ENCODE measurements at places on chromosomes 5 and 9. TPM values are rescaled to one million over a fixed set of nuclear protein-coding genes. Genes with fewer than 3 reads are reported as not detected.
A peak's percentile ranks its signal among the peaks of the same experiment; 100 is the strongest.

GRCh38 chr9:103183701-103184171, 188.6 kb downstream of the CYLC2 start:
- DNase-seq: peak; percentile 42

DNA sequence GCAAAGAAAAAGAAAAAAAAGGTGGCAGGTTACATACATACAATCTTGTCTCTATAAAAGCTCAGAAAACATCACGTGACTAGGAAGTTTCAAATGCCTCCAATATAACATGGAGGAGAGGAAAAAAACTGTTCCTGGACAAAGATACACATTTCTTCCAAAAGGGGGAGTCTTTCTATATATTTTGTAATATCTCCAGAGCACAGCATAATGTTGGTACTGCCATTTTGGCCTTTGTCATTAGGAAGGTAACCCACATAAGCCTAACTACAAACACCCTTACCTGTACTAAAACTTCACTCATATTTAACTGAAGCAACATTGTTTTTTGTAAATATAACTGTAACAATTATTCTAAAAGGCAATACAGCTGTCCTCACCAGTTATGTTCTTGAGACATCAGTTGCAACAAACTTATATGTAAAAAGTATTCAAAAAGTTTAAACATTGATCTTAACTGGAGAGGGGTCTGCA, 1.2 kb upstream of the BTF3 start:
- DNase-seq: peak; percentile 81

GRCh38 chr5:125408448-125409233, 662.2 kb upstream of the ZNF608 start:
- DNase-seq: peak; percentile 18

DNA sequence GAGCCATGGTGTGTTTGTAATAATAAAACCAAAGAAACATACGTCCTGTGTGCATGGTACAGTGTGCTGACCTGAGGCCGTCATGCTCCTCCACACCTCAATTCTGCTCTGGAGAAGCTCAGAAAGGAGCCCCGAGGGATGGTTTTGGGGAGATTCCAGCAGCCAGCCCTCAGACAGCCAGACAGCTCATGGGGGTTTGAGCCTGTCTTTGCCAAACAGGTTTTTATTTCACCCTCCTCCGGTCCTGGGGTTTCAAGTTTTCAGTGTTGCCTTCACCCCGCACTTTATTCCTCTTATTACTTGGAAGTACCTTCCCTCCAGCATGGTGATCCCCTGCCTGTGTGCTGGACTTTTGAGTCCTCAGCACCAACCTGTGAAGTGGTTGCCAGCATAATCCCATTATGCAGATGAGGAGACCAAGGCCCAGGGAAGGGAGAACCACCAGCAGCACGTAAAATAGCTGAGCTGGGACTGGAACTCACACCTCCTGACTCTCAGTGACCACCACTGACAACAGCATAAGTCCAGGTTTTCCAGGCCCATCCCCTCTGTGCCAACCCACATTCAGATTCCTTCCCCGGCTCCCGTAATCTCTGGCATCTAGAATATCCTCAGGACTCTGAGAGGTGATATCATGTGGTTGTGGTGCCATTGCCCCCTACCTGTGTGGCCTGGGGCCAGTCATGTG, 35.1 kb downstream of the TGFBI start:
- DNase-seq: no peak

DNA sequence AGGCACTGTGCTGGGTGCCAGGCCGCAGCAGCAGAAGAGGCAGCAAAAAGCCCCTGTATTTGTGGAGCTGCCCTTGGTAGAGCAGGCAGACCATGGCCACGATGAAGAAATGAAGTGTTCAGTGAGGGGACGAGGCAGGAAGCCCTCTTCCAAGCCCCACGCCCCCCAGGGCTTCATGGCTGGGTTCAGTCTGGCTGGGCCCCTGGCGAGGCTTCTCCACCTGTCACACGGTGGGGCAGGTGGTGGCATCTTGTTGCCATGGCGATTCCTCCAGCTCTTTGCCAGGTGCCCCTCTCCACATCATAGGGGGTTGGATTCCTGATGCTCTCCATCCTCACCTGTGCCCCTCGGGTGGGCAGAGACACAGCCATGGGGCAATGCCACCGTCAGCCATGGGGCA, 21.5 kb downstream of the ADGRD2 start:
- DNase-seq: no peak

- no peak for DNase-seq
Measured at GRCh38 chr9:18688581-18689565, 214.9 kb downstream of the ADAMTSL1 start.

DNA sequence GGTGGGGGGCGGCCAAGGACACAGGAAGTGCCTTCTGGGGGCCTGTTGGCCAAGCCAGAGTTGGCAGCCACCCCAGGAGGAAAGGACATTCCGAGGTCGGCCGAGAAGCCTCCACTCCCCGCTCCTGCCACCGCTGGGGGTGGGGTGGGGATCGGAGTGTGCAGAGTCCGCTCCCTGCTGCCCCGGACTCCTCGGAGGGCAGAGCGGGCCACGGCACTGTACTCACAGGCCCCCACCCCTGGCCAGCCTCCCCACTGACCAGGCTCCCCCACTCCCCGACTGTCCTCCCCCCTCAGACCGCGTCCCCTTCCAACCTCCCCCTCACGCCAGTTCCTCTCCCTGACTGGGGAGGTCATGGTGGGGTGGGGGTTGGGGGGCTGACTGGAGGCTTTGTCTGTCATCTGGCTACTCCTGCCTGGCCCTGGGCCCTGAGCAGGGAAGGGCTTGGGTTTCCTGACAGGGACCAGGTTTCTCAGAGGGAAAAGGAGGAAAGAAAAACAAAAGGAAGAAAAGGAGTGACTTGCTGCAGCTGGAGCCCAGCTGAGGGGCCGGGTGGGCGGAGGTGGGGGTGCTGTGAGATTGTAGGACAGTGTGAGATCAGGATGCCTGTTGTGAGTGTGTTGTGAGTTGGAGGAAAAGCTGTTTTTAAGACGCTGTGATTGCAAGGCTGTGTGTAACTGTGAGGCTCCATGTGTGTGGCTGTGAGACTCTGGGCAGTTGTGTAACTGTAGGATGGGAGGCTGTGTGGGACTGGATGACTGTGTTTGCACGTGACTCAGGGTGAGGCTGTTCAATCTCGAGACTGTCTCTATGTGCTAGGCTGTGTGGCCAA, 29.7 kb downstream of the CNTFR start:
- DNase-seq: peak; percentile 69

DNA sequence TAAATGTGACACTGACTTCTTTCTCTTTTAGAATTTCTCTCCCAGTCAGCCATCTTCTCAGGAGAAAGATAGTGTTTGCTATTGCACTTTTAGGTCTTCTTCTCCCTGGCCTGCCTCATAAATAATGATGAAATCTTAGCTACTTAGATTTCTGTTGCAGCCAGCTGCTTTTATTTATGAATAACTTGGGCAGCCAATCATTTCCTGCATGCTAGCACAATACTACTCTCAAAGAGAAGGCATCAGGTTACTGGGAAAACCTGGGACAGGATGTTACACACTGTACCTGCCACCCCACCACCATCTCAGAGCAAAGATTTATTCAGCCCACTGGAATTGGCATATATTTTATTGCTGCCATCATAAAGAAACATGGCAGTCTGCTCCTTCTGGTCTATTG, 266.6 kb downstream of the PRELID2 start:
- DNase-seq: no peak

The PTGES gene
- 103 TPM for polyA plus RNA-seq

The ENC1 gene
- 58.8 TPM for polyA plus RNA-seq

The ANXA2R gene
- polyA plus RNA-seq: 3.2 TPM

The C5orf52 gene
- not detected for polyA plus RNA-seq

The TNFSF8 gene
- not detected for polyA plus RNA-seq

The CCDC171 gene
- 2.2 TPM for polyA plus RNA-seq

The SOX30 gene
- 0.44 TPM for polyA plus RNA-seq

Data from hepatocyte (in vitro differentiated cells).